ENCODE measurements at places on chromosomes 2 and 18.

DNA sequence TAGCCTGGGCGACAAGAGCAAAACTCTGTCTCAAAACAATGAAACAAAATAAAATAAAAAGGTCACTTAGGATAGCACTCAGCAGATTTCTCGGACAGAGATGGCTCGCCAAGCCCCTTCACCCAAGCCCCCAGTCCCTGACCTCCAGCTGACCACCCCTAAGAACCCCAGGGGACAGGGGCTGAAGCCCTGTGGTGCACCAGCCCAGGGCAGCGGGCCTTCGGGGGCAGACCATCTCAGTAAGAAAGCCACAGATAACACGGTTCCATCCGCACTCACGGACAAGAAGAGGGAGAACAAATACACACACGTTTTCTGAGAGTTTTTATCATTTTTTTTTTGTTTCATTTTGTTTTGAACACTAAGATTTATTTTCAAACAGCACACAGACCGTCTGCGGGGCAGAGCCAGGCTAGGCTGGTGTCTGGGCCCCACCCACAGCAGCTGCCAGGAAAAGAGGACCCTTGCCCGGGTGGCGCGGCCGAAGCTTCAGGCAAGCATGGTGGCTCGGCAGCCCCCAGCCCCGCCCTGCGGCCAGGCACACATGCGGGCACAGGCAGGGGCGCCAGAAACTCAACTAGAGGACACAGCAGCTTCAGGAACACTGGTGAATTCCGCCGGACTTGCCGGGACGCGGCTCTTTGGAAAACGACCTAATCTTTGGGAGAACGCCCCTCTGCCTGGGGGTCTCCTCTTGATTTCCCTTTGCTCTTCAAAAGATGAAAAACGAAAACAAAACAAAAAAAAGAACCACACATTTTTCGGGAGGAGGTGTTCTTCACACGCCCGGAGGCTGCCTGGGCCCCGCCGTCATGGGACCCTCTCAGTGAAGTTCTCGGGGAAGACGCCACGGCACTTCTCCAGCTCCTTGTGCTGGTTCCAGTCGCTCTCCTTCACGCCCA, 59.0 kb downstream of the BIN1 start:
- DNase-seq = peak; percentile 69

GRCh38 chr2:138453815-138454214, 47.8 kb upstream of the SPOPL start:
- no peak for DNase-seq

GRCh38 chr2:133871545-133872209, 303.4 kb upstream of the NCKAP5 start:
- no peak for DNase-seq

- no peak for DNase-seq
Observed at GRCh38 chr18:2612996-2613395, 41.6 kb downstream of the NDC80 start.

- DNase-seq = no peak
Observed at GRCh38 chr2:223314811-223315210, 262.8 kb downstream of the KCNE4 start.

GRCh38 chr2:172540421-172540820, 15.5 kb upstream of the PDK1 start:
- no peak for DNase-seq

DNA sequence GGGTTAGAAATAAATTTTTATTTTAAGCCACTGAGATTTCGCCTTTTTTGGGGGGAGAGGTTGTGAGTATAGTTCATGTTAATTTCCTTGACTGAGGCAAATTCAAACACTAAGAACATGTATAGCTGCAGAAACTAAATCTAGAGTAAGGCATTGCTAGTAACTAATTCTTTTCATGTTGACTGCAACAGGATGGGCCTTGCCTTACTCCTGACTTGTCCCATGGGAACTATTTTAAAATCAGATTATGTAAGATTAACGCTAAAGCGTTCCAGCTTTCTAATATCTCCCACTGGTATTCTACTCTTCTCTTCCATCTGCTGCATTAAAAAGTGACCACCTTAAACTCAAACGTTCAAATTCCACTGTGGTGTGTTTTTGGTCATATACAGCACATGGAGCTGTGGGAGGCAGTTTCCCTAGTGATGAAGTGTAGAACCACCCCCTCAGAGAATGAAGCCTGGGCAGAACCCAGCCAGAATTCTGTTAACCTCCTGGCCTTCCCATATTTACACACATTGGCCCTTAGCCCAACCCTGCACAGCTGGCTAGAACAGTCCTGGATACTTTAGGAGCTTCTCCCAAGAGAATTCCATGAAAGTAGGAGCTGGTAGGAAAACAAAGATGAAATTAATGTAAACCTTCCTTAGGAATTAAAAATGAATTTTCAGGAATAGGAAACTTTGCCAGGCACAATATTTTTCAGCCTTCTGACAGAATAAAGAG, 687.8 kb downstream of the SLC4A3 start:
- DNase-seq = no peak

GRCh38 chr18:50848991-50849390, 29.2 kb upstream of the MRO start:
- DNase-seq = no peak

- DNase-seq = no peak
Observed at GRCh38 chr18:9494778-9495331, 19.5 kb downstream of the RALBP1 start.

DNA sequence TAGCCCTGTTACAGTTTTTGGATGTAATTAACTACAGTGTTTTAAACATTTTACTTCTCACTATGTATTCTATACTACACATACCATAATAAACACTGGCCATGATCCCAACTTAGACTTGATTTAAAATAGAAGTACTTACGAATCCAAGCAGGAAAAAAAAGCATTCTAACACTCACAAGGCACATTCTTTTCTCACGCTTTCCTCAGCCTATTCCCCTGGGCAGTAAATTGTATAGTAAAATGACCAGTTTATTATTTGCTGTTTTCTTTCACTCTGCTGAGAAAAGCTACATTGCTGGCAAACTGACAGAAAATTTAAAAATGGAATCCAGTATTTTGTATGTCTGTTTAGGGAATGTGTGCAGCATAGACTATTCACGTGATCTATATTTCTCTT, 2.8 kb upstream of the TANC1 start:
- no peak for DNase-seq

DNA sequence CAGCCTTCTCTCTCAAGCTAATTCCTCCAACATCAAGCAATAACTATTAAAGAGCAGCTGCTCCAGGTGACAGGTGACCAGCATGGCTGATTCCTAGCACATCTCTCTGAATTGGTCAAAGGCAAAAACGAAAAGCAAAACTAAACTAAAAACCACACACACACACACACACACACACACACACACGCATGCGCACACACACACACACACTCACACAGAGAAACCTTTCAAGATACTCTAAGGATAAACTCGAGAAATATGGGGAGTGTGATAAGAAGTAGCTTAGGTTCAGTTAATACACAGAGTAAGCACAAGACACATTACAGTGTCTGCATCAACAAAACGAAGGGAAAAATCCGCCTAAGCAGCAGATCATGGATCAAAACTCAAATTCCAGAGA, 74.5 kb upstream of the FZD7 start:
- DNase-seq = peak; percentile 1

GRCh38 chr2:182077448-182078142, 91.9 kb downstream of the PPP1R1C start:
- no peak for DNase-seq

GRCh38 chr2:148594216-148594615, 50.3 kb upstream of the EPC2 start:
- no peak for DNase-seq

DNA sequence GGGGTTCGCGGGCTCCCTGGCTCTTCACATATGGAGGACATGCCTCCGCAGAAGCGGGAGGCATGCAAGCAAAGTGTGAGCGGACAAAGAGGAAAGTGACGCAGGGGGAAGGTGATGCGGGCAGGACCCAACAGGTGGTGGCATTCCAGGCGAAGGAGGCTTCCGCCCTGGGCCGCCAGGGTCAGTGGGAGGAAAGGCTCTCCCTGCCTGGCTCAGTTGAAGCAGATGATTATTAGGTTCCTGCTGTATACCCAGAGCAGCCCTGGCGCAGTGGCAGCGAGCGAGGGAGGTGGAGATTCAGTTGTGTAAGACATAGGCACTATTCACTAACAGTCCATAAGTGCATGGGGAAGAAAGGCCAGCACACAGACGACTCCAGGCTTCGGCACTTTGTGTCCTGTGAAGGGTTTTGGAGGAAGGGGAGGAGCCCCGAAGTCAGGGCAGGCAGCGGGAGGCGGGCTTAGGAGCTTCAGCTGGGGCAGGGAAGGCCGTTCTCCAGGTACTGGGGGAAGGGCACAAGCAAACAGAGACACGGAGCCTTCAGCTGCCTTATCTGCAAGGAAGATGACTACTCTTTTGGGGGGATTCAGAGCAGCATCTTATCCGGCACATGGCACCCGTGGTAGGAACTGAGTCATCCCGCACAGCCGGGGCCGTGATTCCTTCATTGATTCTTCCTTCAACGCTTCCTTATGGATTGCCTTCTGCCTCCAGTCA, 89.8 kb downstream of the TGOLN2 start:
- no peak for DNase-seq

GRCh38 chr18:12651651-12652050, 6.3 kb downstream of the SPIRE1 start:
- DNase-seq = no peak

DNA sequence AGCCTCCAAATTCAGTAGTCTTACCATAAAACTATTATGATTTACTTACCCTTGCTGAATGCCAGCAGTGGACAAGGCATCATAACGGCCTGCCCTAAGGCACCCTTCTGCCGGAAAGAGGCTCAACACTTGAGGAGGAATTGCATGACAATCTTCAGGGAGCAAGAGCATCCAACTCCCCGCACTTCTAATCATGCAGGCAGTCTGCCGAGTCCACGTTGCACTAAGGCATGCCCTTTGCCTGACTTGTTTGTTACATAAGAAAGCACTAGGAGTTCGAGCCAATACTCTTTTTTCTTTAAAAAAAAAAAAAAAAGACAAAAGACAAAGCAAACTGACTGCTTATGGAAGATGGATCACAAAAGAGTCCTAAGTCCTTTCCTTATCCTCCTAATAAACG, 17.9 kb upstream of the SPTBN1 start:
- DNase-seq = no peak
